ENCODE measurements at places on chromosomes 5 and 9.

DNA sequence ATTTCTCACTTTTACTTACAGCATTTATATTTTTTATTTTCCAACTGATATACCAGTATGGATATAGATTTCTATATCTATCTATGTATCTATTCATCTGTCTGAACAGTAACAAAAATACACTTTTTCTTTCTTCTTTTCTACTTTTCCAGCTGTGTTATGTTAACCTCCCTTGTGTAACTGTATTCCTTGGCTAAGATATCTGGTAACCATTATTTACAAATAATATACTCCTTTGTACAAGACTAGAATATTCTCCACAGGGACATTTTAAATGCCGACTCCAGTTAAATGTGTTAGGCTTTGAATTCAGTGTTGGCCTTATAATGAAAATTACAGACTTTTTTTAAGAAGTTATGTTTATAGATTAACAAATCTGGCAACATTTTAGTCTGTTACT lies 168.7 kb downstream of the XRCC4 start:
- DNase-seq, result no peak

- DNase-seq, result no peak
These were observed 55.4 kb downstream of the KCNT1 start for GRCh38 chr9:135757356-135757755.

GRCh38 chr9:79559495-79560181 lies 12.1 kb upstream of the TLE4 start:
- no peak for DNase-seq

DNA sequence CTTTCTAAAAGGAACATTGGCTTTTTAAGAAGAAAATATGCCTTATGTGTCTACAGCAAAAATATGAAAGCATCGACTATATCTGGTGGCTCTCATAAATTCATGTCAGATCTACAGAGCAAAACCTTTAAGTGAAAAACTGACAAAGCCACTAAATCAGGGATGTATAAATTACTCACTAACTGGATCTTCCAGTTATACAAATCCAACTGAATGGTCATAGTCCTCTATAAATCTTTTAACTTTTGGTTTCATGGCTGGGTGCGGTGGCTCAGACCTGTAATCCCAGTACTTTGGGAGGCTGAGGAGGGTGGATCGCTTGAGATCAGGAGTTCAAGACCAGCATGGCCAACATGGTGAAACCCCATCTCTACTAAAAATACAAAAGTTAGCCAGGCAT lies 29.2 kb upstream of the GZMA start:
- no peak for DNase-seq

DNA sequence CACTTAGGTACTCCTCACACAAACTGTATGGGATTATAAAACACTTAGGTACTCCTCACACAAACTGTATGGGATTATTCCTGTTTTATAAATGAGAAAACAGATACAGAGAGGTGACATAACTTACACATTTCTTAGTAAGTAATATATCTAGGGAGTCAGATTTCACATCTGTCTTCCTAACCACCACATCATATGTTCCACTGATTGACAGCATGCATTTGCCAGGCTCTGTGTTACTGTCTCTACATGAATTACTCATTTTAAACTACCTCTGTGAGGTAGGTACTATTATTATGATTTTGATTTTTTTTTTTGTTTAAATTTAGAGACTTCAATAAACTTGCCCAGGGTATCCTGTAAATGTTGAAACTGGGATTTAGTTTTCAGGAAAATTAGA lies 232.7 kb downstream of the CCDC171 start:
- no peak for DNase-seq

All from naive thymus-derived CD8-positive, alpha-beta T cell (primary cell).